ENCODE measurements at places on chromosomes 2 and 18.
A peak's percentile ranks its signal among the peaks of the same experiment; 100 is the strongest.

- DNase-seq = no peak
Measured at GRCh38 chr2:177574356-177574755, 181.8 kb downstream of the AGPS start.

GRCh38 chr18:11369556-11369955, 220.2 kb upstream of the PIEZO2 start:
- DNase-seq = no peak

DNA sequence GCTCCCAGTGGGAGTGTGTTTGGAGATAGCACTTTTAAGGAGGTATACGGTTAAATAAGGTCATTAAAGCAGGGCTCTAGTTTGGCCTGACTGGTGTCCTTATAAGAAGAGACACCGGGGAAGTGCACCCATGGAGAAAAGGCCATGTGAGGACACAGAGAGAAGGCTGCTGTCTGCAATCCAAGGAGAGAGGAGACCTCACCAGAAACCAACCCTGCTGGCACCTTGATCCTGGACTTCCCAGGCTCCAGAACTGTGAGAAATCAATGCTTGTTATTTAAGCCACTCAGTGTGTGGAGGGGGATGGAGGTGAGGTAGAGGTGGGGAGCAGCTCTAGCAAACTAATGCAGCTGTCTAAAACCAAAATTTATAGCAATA, 62.0 kb downstream of the RPL31 start:
- DNase-seq = no peak

- DNase-seq = no peak
Measured at GRCh38 chr2:2232167-2232566, 98.9 kb downstream of the MYT1L start.

DNA sequence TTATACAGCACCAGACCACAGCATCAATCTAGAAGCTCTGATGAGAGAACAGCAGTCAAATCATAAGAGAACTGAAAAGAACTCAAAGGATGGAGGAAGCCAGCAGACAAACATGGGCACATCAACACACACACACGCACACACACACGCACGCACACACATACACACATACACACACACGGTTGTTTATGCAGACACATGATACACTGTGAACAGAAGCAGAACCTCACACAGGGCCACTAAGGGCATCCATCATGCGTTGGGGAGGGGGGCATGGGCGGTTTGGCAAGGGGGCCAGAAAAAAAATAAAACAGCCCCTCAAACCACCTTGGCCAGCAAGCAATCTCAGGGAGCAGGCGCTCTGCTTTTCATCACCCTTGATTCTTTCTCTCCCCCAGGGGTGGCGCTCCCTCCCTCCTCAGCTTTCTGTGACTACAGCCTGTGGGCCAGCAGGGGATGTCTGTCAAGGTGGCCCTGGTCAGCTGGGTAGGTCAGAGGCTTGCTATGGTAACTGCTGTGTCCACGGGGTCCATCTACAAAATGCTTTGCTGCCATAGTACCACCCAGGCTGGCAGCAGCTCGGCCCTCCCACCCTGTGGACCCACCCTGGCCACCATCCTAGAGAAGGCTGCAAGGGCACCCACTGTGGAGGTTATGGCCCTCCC, 318.0 kb downstream of the CELF4 start:
- no peak for DNase-seq

DNA sequence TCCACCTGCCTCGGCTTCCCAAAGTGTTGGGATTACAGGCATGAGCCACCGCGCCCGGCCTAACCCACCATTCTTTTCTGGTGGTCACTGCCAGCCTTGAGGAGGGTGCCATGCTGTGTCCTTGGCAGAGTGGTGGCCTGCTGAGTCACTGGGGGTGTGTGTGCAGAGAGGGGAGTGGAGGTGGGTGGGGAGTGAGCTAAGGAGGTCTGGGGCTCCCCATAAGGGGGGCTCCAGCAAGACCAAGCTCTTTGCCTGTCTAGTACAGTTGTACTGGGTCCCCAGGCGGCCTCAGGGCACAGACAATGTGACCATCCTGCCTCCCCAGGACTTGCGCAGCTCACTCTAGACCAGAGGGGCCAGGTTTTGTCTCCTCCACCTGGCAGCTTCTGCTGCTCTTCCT, 36.1 kb downstream of the LAMA3 start:
- no peak for DNase-seq

DNA sequence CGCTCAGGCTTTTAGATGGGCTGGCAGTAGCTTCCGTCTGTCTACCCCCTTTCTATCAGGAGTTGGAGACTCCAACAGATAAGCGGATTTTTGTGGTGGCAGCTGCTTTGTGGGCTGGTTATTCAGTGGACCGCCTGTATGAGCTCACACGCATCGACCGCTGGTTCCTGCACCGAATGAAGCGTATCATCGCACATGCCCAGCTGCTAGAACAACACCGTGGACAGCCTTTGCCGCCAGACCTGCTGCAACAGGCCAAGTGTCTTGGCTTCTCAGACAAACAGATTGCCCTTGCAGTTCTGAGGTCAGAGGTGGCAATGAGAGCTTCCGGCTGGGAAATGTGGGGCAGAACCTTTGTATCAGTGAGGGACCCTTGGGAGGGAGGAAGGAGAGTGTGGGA, 14.8 kb downstream of the CAD start:
- DNase-seq = no peak

- peak; percentile 76 for DNase-seq
Measured at GRCh38 chr2:46942143-46942526, 26.5 kb upstream of the MCFD2 start.

GRCh38 chr2:183164650-183165015, 40.4 kb downstream of the NUP35 start:
- DNase-seq = no peak

- DNase-seq = no peak
Measured at GRCh38 chr2:54143780-54144179, 28.4 kb downstream of the ACYP2 start.

- no peak for DNase-seq
Measured at GRCh38 chr2:137192366-137193310, 427.3 kb downstream of the THSD7B start.

DNA sequence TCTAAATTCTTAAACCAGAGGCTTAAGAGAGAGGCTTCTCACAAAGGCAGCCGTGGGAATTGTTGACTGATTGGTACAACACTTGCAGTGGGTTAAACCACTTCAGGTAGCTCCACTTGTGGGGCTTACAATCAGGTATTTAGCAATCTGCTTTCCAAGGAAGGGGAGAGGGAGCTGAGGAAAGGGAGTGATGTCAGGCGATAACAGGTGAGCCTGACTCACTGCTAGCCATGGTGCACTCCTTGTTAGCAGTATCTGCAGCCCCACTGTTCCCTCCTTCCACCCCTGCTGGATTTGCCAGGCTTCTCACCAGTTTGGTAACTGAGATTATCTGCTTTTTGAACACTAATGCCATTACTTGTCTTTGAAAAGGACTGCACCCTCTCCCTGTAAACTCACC, 1056.7 kb upstream of the FANCL start:
- DNase-seq = no peak
